ENCODE measurements at places on chromosomes 7 and 10. TPM values are rescaled to one million over a fixed set of nuclear protein-coding genes. Genes with fewer than 3 reads are reported as not detected.

EN2 gene
- total RNA-seq = not detected

EPHA1 gene
- total RNA-seq = 70.0 TPM

- peak; percentile 81 for DNase-seq
Observed at GRCh38 chr10:930625-931325, 730 bp downstream of the LARP4B start.

BMPER gene
- 66.5 TPM for total RNA-seq

MMP21 gene
- not detected for total RNA-seq

RET gene
- total RNA-seq = 1.2 TPM

- DNase-seq = no peak
Observed at GRCh38 chr10:77421591-77421990, 216.0 kb downstream of the KCNMA1 start.

CPN1 gene
- 0.61 TPM for total RNA-seq

DNA sequence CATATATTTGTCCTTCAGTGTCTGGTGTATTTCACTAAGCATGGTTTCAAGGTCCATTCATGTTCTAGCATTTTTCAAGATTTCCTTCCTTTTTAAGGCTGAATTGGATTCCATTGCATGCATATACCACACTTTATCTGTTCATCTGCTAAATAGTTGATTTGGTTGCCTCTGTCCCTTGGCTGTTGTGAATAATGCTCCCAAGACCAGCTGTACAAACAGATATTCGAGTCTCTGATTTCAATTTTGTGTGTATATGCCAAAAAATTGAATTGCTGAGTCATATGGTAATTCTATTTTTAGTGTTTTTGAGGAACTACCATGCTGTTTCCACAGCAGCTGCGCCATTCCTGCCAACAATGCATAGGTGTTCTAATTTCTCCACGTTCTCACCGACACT is 216.4 kb downstream of the NRG3 start:
- DNase-seq = no peak

- peak; percentile 57 for DNase-seq
Observed at GRCh38 chr10:95756041-95756761, at the start of gene ENTPD1. ENTPD1 (plus strand) TSS chr10:95756163; CDS start chr10:95756240, 77 bp downstream.

- DNase-seq = no peak
Observed at GRCh38 chr7:140694592-140694991, 1.9 kb upstream of the NDUFB2 start.

PRXL2A gene
- total RNA-seq = 114 TPM

ZSCAN25 gene
- 23.1 TPM for total RNA-seq

DNA sequence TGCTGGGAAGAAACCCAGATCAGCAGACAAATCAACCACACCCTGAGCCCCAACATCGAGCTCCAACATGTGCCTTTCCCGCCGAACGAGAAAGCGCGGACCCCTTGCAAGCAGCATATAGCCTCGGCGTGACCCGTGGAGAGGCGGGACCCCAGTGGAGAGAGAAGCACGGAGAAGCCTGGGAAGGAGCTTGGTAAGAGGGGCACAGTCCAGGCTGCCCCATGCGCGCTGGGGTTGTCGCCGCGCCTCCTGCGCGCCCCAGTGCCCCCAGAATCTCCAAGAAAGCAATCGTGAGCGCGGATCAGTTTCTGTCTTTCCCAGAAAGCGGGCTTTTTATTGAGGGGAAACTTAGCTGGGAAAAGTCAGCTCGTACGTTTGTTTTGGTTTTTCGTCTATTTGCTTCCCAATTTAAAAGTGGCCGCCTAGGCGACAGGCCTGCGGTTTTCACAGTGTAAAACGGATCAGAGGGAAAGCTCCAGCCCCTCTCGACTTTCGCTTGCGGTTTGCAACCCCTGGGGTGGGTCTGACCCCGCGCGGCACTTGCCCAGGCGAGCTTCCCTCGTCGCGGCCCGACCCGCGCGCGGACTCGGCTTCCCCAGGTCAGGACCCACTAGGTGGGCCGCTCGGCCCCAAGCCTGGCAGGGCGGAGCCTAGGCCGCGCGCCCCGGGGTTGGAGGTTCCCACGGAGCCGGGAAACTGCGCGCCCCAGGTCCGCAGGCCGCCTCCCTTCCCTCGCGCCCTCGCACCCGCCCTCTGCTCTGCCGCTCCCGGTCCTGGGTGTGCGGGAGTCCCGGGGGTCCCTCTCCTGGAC is 31.1 kb downstream of the SKIDA1 start:
- peak; percentile 78 for DNase-seq

All from endodermal cell (in vitro differentiated cells).